ENCODE measurements at places on chromosomes 3 and 15.
A peak's percentile ranks its signal among the peaks of the same experiment; 100 is the strongest.

- DNase-seq = no peak
These were observed 25.2 kb downstream of the UBE2E1 start for GRCh38 chr3:23830869-23831484.

DNA sequence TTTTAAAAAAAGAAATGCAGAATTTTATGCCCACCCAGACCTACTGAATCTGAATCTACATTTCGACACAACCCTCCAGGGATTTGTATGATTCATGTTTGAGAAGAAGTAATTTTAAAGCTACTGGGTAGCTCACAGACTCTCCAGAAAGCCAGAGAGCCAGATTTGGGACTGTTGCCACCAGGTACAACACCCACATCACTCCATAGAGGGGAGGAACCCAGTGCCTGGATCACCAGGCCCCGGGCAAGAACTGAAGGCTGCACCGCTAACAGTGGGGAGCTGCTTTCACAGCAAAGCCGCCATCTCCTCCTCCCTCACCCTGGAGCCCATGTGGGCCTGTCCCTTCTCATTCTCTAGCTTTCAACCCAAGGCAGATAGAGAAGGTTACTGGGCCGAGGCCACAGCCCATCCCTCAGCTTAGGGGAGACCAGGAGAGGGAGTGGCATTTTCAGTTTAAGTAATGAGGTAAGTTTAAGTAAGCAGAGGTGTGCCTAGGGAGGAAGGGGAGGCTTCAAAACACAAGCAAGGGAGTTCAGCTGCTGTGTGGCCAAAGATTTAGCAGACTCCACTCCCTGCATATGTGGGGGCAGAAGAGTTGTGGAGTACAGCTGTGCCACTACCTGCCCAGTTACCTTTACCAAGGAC lies 109.8 kb downstream of the IL12A start:
- DNase-seq = no peak

DNA sequence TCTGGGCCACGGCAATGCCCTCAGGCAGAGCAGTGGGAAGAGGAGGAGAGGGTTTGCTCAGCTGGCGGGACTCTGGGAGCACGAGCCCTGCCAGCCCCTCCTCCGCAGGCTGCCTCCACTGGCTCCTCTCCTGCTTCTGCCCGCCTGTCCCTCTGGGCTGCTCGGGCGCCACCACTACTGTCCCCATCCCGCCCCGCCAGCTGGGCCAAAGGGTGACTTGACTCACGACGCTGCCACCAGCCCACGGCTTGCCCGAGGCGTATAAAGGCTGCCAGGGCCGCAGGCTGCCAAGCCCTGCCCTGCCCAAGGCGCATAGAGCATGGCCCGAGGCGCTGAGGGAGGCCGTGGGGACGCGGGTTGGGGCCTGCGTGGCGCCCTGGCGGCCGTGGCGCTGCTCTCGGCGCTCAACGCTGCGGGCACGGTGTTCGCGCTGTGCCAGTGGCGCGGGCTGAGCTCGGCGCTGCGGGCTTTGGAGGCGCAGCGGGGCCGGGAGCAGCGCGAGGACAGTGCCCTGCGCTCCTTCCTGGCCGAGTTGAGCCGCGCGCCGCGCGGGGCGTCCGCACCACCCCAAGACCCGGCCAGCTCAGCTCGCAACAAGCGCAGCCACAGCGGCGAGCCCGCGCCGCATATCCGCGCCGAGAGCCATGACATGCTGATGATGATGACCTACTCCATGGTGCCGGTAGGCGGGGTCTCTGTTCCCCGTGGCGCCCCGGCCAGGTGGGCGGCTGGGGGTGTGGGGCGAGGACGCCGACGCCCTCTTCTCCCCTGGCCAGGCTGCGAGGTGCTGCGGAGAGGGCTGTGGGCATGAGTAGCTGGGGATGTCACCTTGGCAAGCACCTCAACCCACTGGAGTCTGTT lies at the start of gene GLDN:
TSS of gene GLDN (plus strand) at position 290 of the 861 bp plus-strand sequence. CDS start at position 320, 30 bp downstream.
- no peak for DNase-seq

- DNase-seq = no peak
These were observed 183.8 kb upstream of the THRB start for GRCh38 chr3:24678421-24678865.

- no peak for DNase-seq
These were observed 507 bp upstream of the GOLIM4 start for GRCh38 chr3:168096210-168096652.

GRCh38 chr3:24046214-24046613 lies 101.1 kb downstream of the NR1D2 start:
- DNase-seq = no peak

DNA sequence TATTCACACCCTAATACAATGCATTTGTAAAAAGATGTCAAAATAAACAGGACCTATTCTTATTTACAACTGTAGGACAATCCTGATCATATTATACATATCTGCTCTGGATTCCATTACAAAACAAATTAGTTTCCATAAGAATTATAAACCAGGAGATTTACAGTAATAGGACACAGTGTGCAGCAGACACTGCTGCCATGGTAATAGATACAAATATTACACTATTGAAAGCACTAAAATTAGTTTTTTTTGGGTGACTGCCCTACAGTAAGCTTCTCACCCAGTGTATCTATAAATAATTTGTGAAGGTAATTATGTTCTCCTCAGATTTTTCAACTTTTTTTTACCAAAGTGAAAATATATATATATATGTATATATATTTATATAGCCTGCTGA lies 47.9 kb downstream of the USF3 start:
- DNase-seq = no peak

DNA sequence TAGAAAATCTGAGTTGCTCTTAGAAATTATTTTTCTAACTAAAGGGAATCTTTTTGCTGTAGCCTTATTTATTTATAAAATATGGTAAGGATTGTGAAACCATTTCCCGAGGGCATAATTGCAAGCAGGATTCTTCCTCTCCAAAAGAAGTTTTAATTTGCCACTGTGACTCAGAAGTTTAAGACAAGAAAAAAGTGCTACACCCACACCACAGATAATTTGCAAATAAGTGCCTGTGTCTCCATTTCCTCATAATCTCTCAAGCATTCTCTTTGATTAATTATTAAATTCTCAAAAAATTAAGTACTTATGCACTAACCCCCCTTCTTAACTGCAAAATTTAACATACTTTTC lies 43.6 kb downstream of the RASA2 start:
- DNase-seq = no peak

GRCh38 chr3:66552846-66553245 lies 52.0 kb upstream of the LRIG1 start:
- no peak for DNase-seq

GRCh38 chr3:162842549-162843216 lies 1346.1 kb downstream of the OTOL1 start:
- no peak for DNase-seq

DNA sequence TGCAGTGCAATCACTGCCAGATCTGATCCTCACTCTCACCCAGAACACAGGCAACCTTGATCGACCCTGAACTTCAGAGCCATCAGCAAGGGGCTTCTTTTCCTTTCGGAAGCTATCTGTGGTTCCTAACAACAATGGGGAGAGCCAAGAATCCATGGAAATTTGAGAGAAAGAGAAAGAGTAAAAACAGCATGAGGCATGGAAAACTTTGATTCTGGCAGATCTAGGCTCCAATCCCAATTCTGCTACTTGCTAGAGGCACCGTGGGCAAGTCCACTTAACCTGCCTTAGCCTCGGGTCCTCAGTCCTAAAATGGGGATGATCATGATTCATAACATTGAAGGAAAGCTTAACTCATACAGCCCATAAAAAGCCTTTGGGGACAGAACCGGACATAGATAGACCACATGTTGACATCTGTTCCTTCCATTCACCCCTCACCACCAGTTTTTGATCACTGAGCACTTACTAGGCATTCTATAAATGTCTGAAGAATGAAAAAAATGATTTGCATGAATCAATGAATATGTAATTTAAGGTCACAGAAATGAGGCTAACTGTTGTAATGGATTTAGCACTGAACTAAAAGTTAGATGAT lies 605.7 kb upstream of the CFAP20DC start:
- no peak for DNase-seq

DNA sequence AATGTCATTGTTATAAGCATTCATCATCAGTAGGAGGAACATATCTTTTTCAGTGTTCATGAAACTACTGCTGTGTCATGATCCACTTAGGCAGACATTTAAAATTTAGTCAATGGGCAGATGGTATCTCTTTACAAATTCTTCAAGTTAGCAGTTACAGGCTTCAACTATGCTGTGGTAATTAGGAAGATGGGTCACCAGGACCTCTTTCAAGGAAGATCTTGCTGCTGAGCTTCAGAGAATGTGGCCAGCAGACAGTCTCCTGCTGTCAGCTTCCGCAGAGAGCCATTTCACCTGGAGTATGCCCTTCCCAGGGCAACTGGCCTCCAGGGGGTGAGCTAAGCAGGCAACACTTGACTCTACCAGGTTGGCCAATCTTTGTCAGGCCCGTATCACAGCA lies 19.4 kb downstream of the IFT57 start:
- DNase-seq = no peak

- no peak for DNase-seq
These were observed 83.8 kb downstream of the MAP4 start for GRCh38 chr3:47932421-47932820.

DNA sequence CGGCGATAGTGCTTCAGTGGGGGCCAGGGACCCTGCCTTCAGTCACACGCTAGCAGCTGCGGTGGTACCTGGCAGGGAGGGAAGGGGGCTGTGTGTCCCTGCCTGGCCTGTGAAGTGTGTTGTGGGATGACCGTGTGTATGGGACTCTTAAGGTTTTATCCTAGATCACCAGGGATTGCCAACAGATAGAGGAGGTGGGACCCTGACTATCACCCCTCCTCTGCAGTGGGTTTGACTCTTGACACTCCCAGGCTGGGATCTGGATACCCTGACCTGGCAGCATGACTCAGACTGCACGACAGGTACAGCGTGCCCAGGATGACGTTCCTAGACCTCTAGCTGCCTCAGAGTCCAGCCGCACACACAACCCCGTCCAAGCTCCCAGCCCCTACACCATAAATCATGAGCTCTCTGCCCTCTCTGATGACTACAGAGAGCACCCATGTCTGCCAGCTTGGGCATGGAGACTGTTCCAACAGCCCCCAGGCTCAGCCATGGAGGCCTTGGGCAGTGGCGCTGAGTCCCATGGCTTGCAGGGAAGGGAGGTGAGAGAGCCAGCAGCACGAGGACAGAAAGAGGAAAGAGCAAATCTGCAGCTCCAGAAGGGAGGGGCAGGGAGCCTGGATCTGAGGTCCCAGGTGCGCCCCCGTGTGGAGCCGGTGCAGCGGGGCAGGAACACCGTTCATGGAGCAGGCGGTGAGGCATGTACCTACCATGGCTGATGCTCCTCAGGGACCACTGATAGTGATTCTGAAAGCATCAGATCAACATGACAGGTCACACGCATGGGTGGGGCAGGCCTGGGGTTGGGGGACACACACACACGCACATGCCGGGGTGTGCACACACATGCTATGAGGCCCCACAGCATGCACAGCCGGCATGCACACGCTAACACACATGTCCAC lies 71.0 kb downstream of the ADAMTS7 start:
- DNase-seq = peak; percentile 26

- no peak for DNase-seq
These were observed 31.1 kb upstream of the INSYN1 start for GRCh38 chr15:73784291-73784690.

DNA sequence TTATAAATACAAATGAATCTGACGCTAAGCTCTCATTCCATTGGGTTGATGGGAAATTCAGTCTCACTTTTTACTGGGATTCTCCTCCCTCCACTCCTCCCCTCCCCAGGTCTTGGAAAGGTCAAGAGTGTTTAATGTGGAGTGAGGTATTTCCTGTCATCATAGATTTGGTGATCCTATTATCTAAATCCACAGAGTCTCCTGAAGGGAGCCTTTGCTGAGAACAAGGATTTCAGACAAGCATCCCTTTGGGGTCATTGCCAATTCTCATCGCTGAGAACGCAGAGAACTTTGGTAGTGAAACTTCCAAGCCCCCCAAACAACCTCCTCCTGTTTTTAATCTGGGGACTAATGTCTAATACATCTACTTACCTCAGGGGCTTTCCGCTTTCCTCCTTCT lies 297.9 kb downstream of the OTOL1 start:
- no peak for DNase-seq

DNA sequence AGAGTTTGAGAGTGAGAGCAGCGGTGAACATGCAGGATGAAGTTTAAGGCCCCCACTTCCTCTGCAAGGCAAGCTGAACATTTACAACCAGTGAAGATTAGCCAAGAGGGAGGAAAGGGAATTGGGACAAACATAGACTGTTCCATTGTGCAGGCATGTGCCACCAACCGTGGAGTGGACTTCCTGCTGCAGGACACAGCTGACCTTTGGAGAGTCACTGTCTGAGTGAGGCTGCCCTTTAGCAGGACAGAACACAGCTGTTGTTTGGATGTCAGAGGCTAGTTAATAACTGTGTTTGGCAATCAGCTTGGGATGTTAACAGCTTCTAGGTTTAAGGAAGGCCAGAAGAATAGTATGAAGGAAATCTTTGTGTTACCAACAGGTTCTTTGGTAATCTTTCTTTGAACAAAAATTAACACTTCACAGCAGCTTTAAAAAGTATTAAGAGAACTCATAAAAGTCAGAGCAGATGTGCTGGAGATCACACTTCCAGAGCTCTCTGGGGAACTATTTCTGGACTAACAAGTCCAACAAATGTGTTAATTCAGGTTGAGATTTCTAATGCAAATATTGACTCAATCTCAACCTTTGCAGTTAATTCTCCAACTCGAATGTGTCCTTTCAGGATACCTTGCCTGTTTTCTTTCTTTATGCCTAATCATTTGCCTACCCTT lies 31.4 kb downstream of the CTDSPL start:
- no peak for DNase-seq

DNA sequence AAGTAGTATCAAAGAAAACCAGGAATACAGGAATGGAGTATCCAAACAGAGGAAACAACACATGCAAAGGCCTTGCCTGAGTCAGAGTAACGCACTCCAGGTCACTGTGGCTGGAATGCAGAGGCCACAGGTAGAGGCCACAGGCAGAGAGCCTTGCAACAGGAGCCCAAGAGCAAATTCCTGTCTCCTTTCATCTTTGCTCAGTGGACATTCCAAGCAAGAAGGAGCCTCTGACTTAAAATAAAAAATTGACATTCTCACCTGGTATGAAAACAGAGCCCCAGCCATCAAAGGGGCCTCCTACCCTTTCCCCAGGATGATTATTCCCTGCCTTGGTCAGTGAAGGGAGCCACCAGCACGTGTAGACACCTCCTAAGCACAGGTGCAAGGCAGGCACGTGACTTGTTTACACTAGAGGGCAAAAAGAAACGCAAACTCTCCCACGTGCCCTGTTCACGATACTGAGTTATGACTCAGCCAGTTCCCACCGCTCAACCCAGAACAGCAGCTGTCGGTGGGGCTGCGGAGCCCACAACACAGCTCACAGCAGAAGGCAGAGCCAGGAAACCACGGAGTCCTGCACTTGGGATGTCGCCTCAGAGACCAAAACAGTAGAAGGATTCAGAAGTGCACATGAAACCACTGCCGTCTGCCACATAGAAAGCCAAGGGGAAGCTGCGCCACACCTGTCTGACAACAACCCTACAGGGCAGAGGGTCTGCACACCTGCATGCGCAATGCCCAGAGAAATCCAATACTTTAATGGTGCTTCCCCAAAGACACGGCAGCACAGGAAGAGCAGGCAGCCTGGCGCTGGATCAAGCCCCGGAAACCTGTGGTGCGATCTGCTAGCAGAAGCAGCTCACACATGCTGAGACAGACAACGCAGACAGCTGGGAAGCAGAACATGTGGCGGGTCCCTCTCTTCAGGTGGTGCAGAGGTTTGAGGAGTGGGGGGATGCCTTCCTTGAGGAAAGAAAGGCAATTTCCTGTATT lies 52.1 kb downstream of the ITGB5 start:
- DNase-seq = peak; percentile 38

All from CD4-positive, alpha-beta T cell treated with Interleukin-1 beta for 1 hour (primary cell).